ENCODE measurements at places on chromosomes 2 and 18. TPM values are rescaled to one million over a fixed set of nuclear protein-coding genes. Genes with fewer than 3 reads are reported as not detected.

GRCh38 chr2:9329497-9329896, 93.8 kb downstream of the ITGB1BP1 start:
- no peak for DNase-seq

GRCh38 chr2:238299803-238300202, 11.4 kb upstream of the PER2 start:
- DNase-seq: no peak

GNLY gene
- not detected for total RNA-seq

PRKAG3 gene
- total RNA-seq: not detected

EVX2 gene
- total RNA-seq: not detected

ZC3H6 gene
- 2.2 TPM for total RNA-seq
